ENCODE measurements at places on chromosomes 6 and 20. TPM values are rescaled to one million over a fixed set of nuclear protein-coding genes. Genes with fewer than 3 reads are reported as not detected.

- no peaks in the 10 kb centered on the region for H3K36me3 ChIP-seq
- H3K27ac ChIP-seq = peak overlapping the region; percentile 82
- peaks cover 15% of the 10 kb centered on the region for H3K4me1 ChIP-seq
- no peak for DNase-seq
- H3K27me3 ChIP-seq = no peaks in the 10 kb centered on the region
These were observed 42.2 kb downstream of the RIOK1 start for GRCh38 chr6:7431674-7432390.

RWDD2A gene
- 6.4 TPM for total RNA-seq

RSPH9 gene
- 0.38 TPM for total RNA-seq

DNA sequence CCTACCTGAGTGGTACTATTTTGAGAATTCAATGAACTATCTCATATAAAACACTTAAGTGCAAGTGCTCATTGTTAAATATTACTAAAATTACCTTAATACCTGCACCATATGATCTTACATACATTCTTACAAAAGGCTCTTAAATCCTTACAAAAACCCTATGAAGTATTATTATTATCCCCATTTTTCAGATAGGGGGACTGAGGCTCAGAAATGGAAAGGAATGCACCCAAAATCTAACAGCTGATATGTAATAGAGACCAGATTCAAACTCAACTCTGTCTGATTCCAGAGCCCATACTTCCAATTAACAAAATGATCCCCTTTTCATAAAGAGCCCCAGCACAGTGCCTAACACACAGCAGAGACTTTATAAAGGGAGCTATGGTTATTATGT, 17.5 kb downstream of the BCL2L1 start:
- peak overlapping the region; percentile 24 for H3K27ac ChIP-seq
- peaks cover 49% of the 10 kb centered on the region for H3K4me1 ChIP-seq
- H3K4me3 ChIP-seq = no peak overlapping the region
- DNase-seq = no peak

DNA sequence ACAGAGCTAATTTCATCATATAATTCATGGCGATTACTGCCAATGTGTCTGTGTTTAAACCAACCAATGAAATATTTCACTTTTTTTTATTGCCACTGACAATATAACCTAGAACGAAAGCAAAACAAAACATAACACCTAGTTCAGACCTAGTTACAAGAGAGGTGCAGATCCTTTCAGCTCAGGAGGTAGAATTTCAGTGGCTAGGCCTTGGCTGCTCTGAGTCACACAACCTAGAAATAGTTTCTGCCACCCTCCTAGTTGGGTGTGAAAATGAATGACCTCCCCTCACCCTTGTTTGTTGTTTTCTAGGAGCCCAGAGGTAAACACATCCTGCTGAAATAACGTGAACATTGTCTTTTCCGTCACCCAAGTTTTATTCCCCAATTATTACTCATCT, 356.3 kb downstream of the HTR1B start:
- no peak overlapping the region for H3K4me3 ChIP-seq
- no peak for DNase-seq
- H3K27ac ChIP-seq = no peak overlapping the region
- no peaks in the 10 kb centered on the region for H3K4me1 ChIP-seq
- peaks cover 8% of the 10 kb centered on the region for H3K27me3 ChIP-seq

ALDH5A1 gene
- 7.2 TPM for total RNA-seq

DNA sequence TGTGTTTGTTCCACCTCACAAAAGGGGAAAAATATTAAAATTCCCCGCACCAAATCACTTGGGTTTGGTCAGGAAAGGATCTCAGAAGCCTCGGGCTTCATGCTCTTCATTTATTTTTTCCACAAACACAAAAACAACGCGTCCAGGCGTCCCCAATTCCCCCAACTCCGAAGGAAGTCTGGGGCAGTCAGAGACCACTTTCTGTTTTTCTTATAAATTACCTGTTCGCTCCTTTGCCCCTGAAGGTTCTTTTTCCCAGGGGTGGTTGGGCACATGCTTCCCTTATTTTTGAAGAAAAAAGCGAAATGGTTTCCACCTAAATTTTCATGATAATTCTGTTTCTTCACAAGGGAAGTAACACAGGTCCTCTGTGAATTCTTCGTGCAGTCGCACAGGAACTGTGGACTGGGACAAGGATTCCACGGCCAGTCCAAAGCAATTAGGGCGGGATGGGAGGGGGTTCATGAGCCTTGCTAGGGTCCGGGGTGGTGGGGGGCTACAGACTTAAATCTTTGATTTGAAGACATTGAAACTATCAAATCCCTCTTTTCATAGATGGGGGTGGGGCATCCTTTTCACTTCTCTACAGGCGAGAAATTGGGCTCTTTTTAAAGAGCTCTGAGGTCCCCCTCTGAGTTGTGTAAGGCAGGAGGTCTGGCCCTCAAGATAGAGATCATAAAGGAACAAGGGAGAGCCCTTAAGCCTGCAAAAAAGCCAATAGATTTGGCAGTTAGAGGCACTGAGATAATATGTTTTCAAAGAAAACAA, 30.5 kb upstream of the HFE start:
- H3K4me3 ChIP-seq = peak overlapping the region; percentile 82
- peak overlapping the region; percentile 99 for H3K27ac ChIP-seq
- H3K36me3 ChIP-seq = no peaks in the 10 kb centered on the region
- H3K27me3 ChIP-seq = no peaks in the 10 kb centered on the region
- no peak for DNase-seq

DNA sequence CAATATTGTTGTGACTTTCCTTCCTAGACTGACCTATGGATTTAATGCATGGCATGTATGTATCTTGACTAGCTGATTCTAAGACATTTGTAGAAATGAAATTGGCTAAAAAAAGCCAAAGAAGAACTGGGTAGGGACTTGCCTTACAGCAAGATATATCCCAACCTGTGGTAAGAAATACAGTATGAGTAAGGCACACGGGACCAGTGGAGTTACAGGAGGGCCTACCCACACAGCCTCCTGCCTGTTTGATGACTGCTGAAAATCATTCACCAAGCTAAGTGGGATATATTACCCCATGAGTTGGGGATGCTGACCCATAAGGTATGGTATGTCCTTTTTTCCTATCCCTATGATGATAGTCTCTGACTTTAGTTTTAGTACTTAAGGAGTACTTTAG, 112.2 kb downstream of the INSM1 start:
- DNase-seq = no peak
- H3K27me3 ChIP-seq = no peaks in the 10 kb centered on the region
- H3K27ac ChIP-seq = no peak overlapping the region
- no peak overlapping the region for H3K4me3 ChIP-seq
- peaks cover 4% of the 10 kb centered on the region for H3K36me3 ChIP-seq

DNA sequence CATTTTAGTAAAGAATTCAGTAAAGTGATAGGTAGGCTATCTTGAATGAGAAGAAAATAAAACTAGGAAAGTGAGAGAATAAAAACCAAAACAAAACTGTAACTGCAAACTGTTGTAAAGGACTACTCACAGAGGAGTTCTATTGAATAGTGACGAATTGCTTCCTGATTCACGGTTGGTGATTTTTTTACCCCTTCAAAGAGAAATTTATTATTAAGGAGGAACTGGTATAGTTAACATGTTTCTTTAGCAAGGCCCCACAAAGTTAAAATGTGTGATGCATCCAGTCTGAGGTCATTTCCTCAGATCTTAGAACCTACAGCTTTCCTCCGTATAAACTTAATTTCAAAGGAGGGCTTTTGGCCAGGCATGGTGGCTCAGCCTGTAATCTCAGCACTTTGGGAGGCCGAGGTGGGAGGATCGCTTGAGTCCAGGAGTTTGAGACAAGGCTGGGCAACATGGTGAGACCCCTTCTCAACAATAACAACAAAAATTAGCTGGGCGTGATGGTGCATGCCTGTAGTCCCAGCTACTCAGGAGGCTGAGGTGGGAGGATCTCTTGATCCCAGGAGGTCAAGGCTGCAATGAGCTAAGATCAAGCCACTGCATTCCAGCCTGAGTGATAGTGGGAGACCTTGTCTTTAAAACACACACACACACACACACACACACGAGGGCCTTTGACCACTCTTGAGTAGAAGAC, 8.3 kb downstream of the PRDM1 start:
- H3K4me1 ChIP-seq = peaks cover 22% of the 10 kb centered on the region
- H3K4me3 ChIP-seq = no peak overlapping the region

DNA sequence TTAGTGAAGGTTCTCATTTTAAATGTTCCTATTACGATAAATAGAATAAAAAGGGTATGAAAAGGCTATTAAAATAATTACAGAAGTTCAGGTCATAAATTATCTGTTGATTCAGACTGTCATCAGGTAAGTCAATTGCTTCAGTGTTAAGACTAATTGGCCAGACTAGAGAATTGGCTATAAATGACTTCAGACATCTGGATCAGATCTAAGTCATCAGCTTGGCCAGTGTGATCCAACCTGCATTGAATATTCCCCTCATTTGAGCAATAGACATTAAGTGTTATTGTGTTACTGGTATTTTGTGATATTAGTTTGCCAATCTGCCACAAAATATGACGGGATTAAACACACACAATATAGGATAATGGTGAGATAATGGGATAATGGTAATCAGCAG, 377.6 kb upstream of the CITED2 start:
- H3K27ac ChIP-seq = peak overlapping the region; percentile 59
- no peaks in the 10 kb centered on the region for H3K27me3 ChIP-seq
- H3K4me3 ChIP-seq = no peak overlapping the region
- peaks cover 86% of the 10 kb centered on the region for H3K4me1 ChIP-seq

- H3K27me3 ChIP-seq = peaks cover 4% of the 10 kb centered on the region
- DNase-seq = no peak
- H3K4me1 ChIP-seq = no peaks in the 10 kb centered on the region
- H3K4me3 ChIP-seq = no peak overlapping the region
- H3K36me3 ChIP-seq = no peaks in the 10 kb centered on the region
- H3K27ac ChIP-seq = no peak overlapping the region
These were observed 108.6 kb upstream of the DUSP22 start for GRCh38 chr6:183668-184067.

GRCh38 chr6:36961441-36962435, 7.2 kb downstream of the PI16 start:
- H3K4me1 ChIP-seq = peaks cover 19% of the 10 kb centered on the region
- no peak overlapping the region for H3K27ac ChIP-seq
- no peaks in the 10 kb centered on the region for H3K27me3 ChIP-seq
- DNase-seq = peak; percentile 92
- H3K36me3 ChIP-seq = no peaks in the 10 kb centered on the region

C4A gene
- total RNA-seq = 13.3 TPM

GRCh38 chr6:108526739-108527174, 34.0 kb upstream of the FOXO3 start:
- H3K4me3 ChIP-seq = no peak overlapping the region
- H3K27me3 ChIP-seq = no peaks in the 10 kb centered on the region
- peaks cover 12% of the 10 kb centered on the region for H3K4me1 ChIP-seq
- DNase-seq = no peak
- no peak overlapping the region for H3K27ac ChIP-seq

HTR1E gene
- total RNA-seq = not detected

PARD6B gene
- total RNA-seq = 2.2 TPM

CRISP3 gene
- not detected for total RNA-seq

DNA sequence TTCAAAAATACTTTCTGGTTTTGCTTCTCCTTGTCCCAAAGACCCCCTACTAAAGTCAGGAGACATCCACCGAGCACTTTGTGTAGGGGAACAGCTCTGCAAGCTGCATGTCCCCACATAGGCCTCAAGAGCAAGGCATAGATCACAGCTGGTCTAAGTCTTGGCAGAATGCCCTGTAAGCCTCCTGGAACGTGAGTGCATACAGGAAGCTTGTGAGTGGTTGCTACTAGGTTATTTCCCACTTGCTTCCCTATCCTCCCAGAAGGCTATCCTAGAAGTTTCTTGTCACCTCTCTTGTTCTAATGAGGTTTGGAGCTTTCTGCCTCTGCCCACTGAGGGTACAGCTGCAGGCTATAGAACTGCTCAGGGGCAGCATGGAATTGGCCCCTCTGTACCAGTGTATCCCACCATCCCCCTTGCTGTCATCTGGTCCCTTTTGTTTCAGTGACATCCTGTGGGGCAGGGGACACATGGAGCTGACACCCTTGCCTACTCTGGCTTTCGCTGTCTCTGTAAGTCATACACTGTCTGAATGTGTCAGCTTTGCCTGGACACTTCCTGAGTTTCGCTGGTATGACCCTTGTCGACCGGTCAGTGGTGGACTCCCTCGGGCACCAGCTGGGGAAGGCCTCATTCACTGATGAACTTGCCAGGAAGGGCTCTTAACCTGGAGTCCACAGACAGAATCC, 35.6 kb upstream of the KCNK16 start:
- peaks cover 13% of the 10 kb centered on the region for H3K4me1 ChIP-seq
- peak; percentile 15 for DNase-seq
- no peaks in the 10 kb centered on the region for H3K36me3 ChIP-seq
- H3K27me3 ChIP-seq = no peaks in the 10 kb centered on the region
- no peak overlapping the region for H3K4me3 ChIP-seq

DNA sequence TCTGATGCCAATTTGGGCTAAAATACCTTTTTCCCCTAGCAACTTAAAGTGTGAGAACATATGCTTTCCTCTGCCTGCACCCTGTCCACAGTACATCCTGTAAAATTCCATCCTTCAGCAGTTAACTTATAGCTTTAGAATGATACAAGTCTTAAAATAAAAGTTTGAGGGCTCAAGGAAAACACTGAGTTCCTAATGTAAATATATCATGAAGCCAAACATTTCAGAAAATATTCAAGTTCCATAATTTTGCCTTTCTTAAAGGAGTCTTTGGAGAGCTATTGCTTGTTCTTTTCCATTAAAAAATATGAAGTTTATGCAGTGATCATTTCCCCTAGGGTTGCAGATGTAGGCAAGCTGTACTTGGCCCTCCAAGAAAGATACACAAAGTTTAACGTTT, 303.8 kb downstream of the COL12A1 start:
- no peak overlapping the region for H3K4me3 ChIP-seq
- peaks cover 39% of the 10 kb centered on the region for H3K4me1 ChIP-seq
- H3K27ac ChIP-seq = peak overlapping the region; percentile 72
- H3K36me3 ChIP-seq = peaks cover 51% of the 10 kb centered on the region
- H3K27me3 ChIP-seq = no peaks in the 10 kb centered on the region

IFNGR1 gene
- 51.8 TPM for total RNA-seq

DNA sequence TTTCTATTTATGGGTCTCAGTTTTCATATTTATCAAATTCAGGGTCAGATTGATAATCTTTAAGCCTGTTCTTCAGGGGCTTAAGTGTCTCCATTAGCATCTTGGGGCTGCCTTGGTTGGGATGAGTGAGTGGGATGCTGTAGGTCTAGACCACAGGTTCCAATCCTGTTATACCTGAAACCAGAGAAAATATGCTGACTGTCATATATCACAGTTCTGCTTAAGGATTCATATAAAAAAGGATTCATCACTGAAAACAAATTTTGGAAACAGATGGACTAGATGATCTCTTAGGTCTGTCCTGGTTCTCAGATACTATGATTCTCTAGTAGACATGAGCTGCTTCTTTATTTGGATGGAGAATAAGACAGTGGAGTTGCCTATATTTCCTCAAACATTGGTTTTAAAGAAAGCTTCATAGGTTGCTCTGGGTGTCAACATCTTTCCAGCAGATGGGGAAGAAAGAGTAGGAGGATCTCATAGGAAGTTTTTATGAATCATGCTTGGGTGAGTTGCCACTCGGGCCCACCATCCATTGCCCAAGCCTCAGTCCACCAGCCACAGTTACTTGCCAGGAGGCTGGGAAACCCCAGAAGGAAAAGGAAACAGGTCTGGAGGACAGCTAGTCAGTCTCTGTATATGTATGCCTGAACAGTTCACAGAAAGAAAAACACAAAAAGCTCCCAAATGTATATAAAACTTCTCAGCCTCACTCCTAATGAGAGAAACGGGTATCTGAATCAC, 42.9 kb upstream of the MAP7 start:
- H3K27ac ChIP-seq = peak overlapping the region; percentile 81
- H3K4me1 ChIP-seq = peaks cover 27% of the 10 kb centered on the region
- no peak overlapping the region for H3K4me3 ChIP-seq

GRCh38 chr20:9447182-9447581, 67.2 kb upstream of the LAMP5 start:
- H3K27ac ChIP-seq = no peak overlapping the region
- no peaks in the 10 kb centered on the region for H3K27me3 ChIP-seq
- peaks cover 11% of the 10 kb centered on the region for H3K36me3 ChIP-seq
- no peak overlapping the region for H3K4me3 ChIP-seq

GJA1 gene
- 194 TPM for total RNA-seq

JAG1 gene
- total RNA-seq = 510 TPM

PAK1IP1 gene
- total RNA-seq = 11.9 TPM

All from chondrocyte (in vitro differentiated cells).